Cortex of kidney (tissue), 1 donor: ENCODE measurements at places on chromosomes 7 and 10.

DNA sequence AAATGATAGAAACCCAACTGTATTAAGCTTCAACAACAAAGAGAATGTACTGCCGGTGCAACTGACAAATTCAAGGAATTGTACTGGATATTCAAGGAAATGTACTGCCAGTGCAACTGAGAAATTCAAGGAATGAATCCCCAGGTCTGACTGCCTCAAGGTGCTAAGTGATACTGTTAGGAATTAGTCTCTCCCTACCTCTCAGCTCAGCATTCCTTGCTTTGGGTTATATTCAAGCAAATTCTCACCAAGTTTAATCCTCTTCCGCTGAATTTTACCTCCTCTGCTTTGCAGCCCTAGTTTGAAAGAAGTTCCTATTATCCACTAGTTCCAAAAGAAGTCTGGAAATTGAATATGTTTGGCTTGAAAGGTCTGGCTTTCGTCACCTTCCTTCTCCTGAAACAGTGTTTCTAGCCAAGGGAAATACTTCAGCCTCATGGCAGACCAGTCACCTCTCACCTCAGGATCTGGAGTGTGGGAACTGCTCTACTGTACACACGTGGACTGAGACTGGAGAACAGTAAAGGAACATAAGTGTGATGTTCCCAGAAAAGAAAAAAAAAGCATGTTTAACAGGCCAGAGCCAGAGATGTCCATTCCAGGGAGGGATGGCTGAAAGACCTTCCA, 60.4 kb downstream of the SORCS1 start:
- DNase-seq, result no peak

- no peak for DNase-seq
Observed at GRCh38 chr10:117472872-117473271, 69.7 kb upstream of the EMX2 start.

- no peak for DNase-seq
Observed at GRCh38 chr10:84755311-84755710, 426.9 kb downstream of the CCSER2 start.

- no peak for DNase-seq
Observed at GRCh38 chr10:4678023-4678950, 147.7 kb upstream of the AKR1E2 start.

DNA sequence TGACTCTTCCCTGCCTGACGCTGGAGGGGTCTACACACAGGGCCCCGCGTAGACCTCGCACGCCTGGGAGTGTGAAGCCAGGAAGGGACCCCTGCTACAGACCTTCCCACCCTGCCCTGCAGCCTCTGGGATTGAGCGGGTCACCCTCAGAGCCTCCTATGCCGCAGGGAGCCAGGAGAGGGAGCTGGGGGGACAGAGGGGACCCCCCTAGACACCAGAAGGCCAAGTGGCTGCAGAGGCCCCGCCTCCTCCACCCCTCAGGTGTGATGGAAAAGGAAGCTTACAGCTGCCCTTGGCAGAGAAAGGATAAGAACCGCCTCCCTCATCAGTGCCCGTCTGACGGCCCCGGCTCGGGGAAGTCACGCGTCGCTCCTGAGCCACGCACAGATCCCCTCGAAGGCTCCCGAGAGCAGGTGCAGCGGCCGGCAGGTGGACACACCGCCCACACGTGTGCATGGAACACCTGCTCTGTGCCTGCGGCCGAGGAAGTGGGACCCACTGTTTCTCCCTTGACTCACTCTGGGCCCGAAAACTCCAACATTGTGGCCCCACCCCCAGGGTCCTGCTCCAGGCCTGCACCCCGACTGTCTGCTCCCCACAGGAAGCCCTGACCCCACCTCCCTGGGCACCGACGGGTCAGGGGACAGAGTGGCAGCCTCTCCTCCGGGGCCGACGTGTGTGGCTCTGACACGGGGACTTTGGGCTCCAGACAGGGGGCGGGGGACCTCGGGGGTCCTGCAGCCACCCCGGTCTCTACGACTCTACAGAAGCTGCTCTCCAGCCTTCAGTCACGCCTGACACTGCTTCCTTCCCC, 73.3 kb downstream of the MICALL2 start:
- no peak for DNase-seq

GRCh38 chr7:132910657-132911056, 171.2 kb downstream of the CHCHD3 start:
- no peak for DNase-seq

DNA sequence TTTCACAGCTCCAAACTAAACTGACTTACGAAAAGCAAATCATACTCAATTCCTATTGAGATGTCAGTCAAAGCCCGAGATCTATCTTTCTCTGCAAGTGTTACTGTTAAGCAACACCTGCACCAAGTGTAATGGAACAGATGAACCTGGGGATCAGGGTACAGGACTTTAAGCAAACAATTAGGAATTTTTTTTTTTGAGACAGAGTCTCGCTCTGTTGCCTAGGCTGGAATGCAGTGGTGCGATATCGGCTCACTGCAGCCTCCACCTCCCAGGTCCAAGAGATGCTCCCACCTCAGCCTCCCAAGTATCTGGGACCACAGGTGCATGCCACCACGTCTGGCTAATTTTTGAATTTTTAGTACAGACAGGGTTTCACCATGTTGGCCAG, 14.9 kb downstream of the YWHAG start:
- no peak for DNase-seq

DNA sequence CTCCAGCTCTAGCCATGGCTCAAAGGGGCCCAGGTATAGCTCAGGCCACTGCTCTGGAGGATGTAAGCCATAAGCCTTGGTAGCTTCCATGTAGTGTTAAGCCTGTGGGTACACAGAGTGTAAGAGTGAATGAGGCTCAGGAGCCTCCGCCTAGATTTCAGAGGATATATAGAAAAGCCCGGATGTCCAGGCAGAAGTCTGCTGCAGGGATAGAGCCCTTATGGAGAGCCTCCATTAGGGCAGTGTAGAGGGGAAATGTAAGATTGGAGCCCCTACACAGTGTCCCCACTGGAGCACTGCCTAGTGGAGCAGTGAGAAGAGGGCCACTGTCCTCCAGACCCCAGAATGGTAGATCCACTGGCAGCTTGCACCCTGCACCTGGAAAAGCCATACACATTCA, 240.8 kb upstream of the KLF14 start:
- DNase-seq, result no peak

DNA sequence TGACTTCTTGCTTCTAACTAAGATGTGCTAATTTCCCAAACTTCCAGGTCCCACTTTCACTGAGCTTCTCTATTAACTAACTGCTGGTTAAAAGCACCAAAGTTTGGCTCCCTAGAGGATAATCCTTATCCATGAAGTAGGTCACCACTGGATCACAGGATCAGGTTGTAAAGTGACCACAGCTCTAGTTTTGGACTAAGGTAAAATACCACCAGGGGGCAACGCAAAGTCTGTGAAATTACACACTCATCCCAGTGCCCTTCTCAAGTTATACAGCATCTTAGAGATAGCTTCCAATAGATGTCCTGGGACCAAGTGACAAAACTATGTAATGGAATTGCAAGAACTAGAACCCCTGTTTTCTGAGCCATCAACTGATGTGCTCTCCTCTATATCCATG, 116.4 kb upstream of the ASAH2 start:
- no peak for DNase-seq
